ENCODE measurements at places on chromosomes 2 and 18. TPM values are rescaled to one million over a fixed set of nuclear protein-coding genes. Genes with fewer than 3 reads are reported as not detected.
A peak's percentile ranks its signal among the peaks of the same experiment; 100 is the strongest.

DNA sequence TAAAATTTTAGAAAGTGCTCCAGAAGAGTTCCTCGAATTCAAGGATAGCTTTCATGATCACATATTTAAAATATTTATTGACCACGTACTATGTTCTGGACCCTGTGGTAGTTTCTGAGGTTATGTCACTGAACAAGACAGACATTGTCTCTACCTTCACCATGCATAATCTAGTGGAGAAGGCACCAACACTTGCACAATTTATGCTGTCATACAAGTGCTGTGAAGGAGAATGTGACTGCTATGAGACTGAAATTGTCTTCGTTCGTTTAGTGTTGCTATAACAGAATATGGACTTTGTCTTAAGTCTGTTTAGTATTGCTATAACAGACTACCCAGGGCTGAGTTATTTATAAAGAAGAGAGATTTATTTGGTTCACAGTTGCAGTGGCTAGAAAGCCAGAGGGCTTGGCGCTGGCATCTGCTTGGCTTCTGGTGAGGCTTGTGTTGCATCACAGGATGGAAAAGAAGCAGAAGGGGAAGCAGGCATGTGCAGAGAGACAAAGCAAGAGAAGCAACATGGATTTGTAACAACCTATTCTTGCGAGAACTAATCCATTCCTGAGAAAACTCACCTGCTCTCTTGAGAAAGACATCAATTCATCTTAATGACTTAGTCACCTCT lies 50.0 kb upstream of the RFX8 start:
- H3K4me3 ChIP-seq = no peak overlapping the region
- H3K36me3 ChIP-seq = no peaks in the 10 kb centered on the region
- H3K4me1 ChIP-seq = peaks cover 5% of the 10 kb centered on the region
- no peaks in the 10 kb centered on the region for H3K27me3 ChIP-seq

Gene SPDYA
- total RNA-seq = not detected

DNA sequence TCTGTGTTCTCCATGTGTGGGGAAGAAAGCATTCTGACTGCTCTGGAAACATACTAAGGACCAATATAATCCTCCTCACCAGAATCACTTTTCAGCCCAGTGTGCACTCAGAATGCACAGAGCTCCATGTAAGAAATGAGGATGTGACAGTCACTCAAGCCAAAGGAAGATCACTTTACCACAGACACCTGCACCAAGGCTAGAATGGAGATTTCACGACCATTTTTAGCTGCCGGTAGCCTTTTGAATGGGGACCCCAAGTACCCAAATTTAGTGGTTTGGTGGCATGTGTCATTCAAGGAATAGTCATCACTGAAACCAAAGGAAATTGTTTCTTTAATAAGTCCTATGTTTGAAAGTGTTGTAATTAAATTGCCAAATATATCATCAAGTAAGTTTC lies 613.2 kb upstream of the ACVR2A start:
- no peak overlapping the region for H3K4me3 ChIP-seq
- no peak overlapping the region for H3K27ac ChIP-seq
- no peaks in the 10 kb centered on the region for H3K36me3 ChIP-seq
- H3K27me3 ChIP-seq = no peaks in the 10 kb centered on the region
- no peak for DNase-seq

Gene ZBTB7C
- 10.1 TPM for total RNA-seq

Gene HOXD9
- total RNA-seq = not detected

DNA sequence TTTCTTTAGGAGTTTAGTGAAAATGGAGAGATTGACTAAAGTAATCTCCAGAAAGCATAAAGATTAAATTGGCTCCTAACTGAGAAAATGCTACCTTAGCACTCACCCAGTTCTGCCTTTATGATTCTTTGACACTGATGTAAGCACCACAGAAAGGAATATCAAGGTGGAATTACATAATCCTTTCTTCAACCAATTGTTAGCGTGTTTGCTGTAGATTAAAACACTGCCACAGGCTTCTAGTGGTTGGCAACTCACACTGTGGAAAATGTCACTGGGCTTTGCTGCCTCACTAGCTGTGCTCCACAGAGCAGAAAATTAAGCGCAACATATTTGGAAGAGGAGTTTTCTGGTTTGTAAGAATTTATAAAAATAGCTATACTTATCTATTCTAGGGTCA lies 104.1 kb downstream of the DLGAP1 start:
- H3K4me1 ChIP-seq = no peaks in the 10 kb centered on the region
- DNase-seq = peak; percentile 36
- H3K27ac ChIP-seq = no peak overlapping the region
- H3K36me3 ChIP-seq = no peaks in the 10 kb centered on the region
- H3K27me3 ChIP-seq = no peaks in the 10 kb centered on the region
- H3K4me3 ChIP-seq = no peak overlapping the region

GRCh38 chr2:69517410-69517809 lies 80.2 kb upstream of the NFU1 start:
- H3K27me3 ChIP-seq = no peaks in the 10 kb centered on the region
- peaks cover 5% of the 10 kb centered on the region for H3K4me1 ChIP-seq

Gene SLC30A3
- not detected for total RNA-seq

- H3K4me3 ChIP-seq = no peak overlapping the region
- H3K27ac ChIP-seq = no peak overlapping the region
- H3K36me3 ChIP-seq = peaks cover 57% of the 10 kb centered on the region
- no peaks in the 10 kb centered on the region for H3K27me3 ChIP-seq
Observed at GRCh38 chr2:119246884-119247843, 23.5 kb downstream of the STEAP3 start.

- no peaks in the 10 kb centered on the region for H3K27me3 ChIP-seq
- no peak overlapping the region for H3K4me3 ChIP-seq
- no peak overlapping the region for H3K27ac ChIP-seq
Observed at GRCh38 chr2:232511336-232511890, 8.8 kb upstream of the PRSS56 start.

Gene ADD2
- 5.5 TPM for total RNA-seq

Gene POLE4
- total RNA-seq = 35.6 TPM

DNA sequence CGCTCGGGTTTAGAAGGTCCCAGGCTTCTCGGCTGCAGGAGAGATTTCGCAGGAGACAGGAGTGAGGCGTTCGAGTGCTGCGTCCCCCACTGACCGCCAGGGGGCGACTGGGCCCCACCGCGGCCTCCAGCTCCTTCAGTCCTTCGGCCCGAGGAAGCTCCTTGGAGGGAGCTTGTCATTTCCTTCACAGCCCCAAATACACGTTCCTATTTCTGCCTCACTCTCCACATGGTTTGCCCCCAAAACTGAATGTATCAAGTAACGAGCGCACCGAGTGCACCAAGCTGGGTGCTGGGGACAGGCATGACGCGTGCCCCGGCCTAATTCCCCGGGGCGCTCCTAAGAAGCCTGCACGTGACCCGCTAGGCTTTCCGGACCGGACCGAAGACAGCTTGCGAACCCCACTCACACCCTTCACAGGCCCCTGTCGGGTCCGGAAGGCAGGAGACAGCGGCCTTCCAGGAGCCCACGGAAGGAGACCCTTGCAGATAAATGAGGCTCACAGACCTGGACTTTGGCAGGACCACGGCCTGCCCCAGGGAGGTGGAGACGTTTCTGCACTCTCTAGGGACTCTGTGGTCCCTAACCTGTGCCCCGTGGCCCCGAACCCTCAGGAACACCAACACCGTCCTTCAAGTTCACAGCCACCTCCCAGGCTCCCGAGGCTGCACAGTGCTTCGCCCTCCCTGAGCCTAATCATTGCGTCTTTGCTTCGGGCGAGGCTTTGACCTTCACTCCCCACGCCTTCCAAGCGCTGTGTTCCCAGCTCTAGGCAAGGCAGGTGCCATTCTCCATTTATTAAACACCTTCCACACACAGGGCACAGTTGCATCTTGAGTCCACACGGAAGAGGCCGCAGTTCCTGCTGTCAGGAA lies 13.0 kb upstream of the FAHD2A start:
- H3K27me3 ChIP-seq = no peaks in the 10 kb centered on the region
- H3K4me3 ChIP-seq = no peak overlapping the region
- peaks cover 20% of the 10 kb centered on the region for H3K4me1 ChIP-seq
- no peaks in the 10 kb centered on the region for H3K36me3 ChIP-seq

Gene ABI2
- total RNA-seq = 29.5 TPM

Data from stomach (tissue), 19 donors.